Erythroblast (primary cell): ENCODE measurements at places on chromosomes 3 and 15.

DNA sequence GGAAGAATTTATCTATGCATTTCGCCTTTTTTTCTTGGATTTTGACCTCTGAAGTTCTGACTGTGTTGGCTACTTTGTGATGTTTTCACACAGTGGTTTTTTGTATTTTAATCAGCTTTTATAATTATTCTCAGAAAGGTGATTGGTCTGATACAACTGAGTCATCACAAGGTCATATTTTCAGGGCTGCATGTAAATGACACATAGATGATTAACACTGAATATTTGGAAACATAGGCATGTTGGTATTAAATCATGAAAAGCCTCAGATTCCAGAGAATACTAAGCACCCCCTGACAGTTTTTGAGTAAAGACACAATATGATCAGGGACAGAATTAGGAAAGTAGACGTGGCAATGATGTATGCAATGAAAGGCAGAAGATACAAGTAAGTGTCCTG, 175.5 kb upstream of the SLCO3A1 start:
- no peak for DNase-seq

DNA sequence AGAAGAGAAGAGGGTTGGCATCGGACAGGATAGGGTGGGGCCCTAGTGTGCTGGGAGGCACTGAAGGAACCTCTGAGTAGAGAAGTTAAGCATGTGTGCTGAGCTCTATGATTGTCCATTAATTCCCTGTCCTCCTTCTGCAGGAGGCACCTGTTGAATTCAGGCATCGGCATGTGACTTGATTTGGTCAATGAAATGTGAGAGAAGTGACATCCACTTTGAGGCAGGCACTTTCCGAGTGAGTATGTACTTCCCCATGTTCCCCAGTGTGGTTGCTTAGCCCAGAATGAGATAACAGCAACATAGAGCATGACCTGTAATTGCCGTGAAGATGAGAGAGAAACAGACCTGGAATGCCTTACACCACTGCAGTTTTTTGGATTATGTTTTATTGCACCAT, 224.8 kb downstream of the RPLP1 start:
- no peak for DNase-seq

DNA sequence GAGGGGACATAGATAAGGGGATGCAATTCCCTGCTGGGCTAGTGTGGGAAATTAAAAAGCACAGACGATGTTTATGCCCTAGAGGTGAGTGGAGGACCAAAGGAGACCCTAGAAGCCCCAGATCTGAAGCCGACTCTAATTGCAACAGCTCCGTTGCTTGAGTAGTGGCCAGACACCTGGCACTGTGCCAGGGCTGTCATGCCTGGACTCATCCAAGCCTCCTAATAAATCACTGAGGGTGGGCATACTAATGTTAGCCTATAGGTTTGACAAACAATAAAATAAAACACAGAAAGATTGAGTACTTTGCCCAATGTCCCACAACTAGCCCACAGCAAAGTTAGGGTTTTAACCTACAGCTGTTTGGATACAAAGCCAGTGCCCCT, 25.4 kb upstream of the MRPS22 start:
- no peak for DNase-seq

DNA sequence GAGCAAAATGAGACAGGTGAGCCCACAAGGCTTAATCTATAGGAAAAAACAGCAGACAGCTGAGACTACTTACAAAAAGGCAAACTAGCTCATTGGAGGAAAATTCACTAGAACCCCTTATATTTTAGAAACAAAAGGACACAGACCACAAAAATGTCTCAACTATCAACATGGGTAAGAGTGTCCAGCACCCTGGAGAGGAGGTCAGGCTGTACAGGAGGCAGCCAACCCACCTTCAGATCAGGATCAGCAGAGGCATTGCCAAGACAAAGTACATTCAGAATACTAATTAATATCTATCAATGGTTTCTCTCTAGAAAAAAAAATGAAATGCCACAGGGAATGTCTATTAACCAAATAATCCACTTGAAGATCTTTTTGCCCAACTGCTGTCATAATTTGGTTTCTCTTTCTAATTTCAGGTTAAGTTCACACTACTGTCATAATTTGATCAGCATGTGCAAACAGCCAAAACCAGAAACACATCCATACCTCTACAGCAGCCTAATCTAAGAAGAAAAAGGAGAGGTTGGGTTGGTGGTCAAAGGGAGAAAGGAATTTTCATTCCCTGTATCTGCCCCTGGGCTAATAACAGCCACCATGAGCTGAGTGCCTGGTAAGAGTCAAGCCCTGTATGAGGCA, 26.0 kb upstream of the THBS1 start:
- DNase-seq: no peak

- no peak for DNase-seq
Measured at GRCh38 chr15:72242775-72243370, 11.9 kb upstream of the PKM start.

DNA sequence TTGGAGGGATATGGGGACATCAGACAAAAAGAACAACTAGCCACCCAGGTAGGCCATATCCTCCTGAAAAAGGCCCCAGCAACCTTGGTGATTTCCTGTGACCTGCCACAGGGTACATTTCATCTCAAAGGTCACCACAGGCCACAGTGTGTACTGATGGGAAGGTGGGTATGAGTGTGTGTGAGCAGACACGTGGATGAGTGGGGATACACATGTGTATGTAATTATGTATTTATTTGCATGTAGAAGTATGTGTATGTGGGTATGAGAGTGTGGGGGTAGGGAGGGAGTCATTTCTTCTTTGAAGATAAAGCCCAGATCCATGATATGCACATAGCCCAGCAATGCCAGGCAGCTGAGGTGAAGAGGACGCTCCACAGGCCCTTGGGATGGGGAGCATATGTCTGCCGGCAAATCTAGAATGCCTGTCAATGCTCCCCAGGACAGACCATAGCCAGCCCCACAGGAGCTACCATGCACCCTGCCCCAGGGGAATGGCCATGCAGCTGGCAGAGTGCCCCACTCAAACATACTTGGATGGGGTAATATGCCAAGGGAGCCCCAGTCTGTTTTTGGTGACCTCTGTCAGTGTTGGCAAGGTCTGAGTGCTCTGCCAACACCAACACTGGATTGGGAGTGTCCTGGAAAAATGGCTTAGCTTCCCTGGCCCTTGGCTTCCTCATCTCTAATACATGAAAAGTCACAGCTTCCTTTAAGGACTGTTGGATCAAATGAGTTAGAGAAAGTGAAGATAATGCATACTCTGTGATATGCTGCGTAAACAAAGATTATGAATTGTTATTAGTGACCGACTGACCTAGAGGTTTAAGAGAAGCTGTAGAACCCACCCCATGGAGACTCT, 42.4 kb downstream of the RAB6B start:
- DNase-seq: no peak
